ENCODE measurements at places on chromosomes 1 and 21. TPM values are rescaled to one million over a fixed set of nuclear protein-coding genes. Genes with fewer than 3 reads are reported as not detected.

DNA sequence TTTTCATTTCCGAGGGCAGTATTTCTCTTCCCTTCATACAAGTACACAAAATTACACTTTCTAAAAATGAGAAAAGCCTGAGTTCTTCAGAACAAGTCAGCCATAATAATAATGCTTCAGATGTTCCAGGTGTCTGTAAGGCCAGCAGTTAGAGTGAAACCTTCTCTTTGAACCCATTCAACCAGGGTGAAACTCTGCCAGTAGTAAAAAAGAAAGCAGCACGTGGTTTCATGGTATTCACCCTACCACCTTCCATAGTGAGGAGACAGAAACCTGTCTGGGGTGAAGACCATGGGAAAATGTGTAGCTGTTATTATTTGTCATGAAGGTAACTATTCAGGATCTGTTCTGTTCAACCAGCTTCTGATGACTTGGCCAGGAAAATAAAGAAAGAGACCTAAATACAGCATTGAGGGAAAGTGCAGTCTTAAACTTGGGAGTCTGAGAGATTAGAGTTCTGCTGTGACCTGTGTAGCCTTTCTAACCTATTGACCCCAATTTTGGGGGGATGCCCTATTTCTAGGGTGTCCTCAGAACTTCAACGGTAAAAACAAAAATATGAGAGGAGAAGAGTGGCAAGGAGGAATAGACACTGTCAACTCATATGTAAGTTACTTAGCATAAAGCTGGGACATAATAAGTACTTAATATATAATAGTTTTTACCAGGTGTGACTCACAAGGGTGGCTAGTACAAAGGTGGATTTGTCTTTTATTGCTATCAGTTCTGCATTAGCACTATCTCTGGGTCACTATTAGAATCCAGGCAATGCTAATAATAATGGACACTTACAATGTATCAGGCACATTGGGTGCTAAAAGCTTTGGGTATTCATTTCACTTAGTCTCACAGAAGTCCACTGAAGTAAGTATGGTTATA is 70.0 kb upstream of the TNFSF4 start:
- no peak overlapping the region for H3K4me3 ChIP-seq
- H3K36me3 ChIP-seq: no peaks in the 10 kb centered on the region
- peaks cover 4% of the 10 kb centered on the region for H3K27me3 ChIP-seq
- H3K27ac ChIP-seq: no peak overlapping the region

- no peak overlapping the region for H3K27ac ChIP-seq
- H3K27me3 ChIP-seq: no peaks in the 10 kb centered on the region
- H3K4me3 ChIP-seq: no peak overlapping the region
Measured at GRCh38 chr21:24110846-24111245, 1496.4 kb downstream of the MRPL39 start.

DNA sequence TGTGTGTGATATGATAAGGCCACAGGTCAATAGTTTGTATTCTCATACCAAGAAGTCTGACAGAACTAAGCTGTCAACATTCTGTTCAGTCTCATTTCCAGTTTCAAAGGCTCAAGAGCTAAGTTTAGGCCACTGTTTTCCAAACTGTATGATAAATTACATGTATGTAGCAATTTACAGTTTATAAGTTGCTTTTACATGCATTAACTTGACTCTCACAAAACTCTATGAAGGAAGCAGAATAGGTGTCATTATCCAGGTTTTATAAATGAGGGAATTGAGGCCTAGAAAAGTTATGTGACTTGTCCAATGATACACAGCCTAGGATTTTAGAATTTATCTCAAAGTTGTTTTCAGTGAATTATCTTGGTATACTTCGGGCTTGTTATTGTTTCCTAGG is 23.4 kb downstream of the FMO5 start:
- DNase-seq: no peak
- no peaks in the 10 kb centered on the region for H3K36me3 ChIP-seq
- no peaks in the 10 kb centered on the region for H3K4me1 ChIP-seq
- no peak overlapping the region for H3K4me3 ChIP-seq

- H3K4me3 ChIP-seq: no peak overlapping the region
- no peaks in the 10 kb centered on the region for H3K4me1 ChIP-seq
- H3K36me3 ChIP-seq: peaks cover 6% of the 10 kb centered on the region
- no peaks in the 10 kb centered on the region for H3K27me3 ChIP-seq
- no peak overlapping the region for H3K27ac ChIP-seq
Measured at GRCh38 chr1:54866801-54867716, 19.9 kb downstream of the DHCR24 start.

GRCh38 chr1:182803846-182804245 is 14.3 kb downstream of the NPL start:
- no peak overlapping the region for H3K4me3 ChIP-seq
- no peaks in the 10 kb centered on the region for H3K27me3 ChIP-seq
- no peak for DNase-seq

GRCh38 chr1:218945050-218945449 is 228.6 kb upstream of the LYPLAL1 start:
- no peak overlapping the region for H3K27ac ChIP-seq
- DNase-seq: no peak
- no peaks in the 10 kb centered on the region for H3K4me1 ChIP-seq

- H3K27me3 ChIP-seq: no peaks in the 10 kb centered on the region
- peaks cover 6% of the 10 kb centered on the region for H3K36me3 ChIP-seq
- peak overlapping the region; percentile 2 for H3K27ac ChIP-seq
Measured at GRCh38 chr1:54861070-54861761, 25.8 kb downstream of the DHCR24 start.

DNA sequence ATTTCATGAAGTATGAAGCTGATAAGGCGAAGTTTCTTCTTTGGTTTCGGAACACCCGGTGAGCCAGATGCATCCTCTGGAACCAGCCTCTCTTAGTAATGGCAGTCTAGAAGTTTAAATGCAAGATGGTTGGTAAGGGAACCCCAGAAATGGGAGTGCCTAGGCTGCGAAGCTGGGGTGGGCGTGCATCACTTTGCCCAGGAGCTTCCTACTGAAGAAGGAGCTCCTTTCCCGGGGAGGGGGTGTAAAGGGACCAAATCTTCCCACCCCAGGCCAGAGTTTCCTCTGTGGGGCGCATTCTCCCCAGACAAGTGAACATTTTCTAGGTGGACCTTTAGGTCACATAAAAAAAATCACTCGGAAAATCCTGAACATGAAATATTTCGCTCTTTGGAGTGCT is 4.4 kb downstream of the TFF2 start:
- H3K27me3 ChIP-seq: no peaks in the 10 kb centered on the region
- H3K4me1 ChIP-seq: no peaks in the 10 kb centered on the region
- no peak for DNase-seq
- no peaks in the 10 kb centered on the region for H3K36me3 ChIP-seq

- no peak for DNase-seq
- H3K4me1 ChIP-seq: peaks cover 59% of the 10 kb centered on the region
- no peaks in the 10 kb centered on the region for H3K27me3 ChIP-seq
- no peak overlapping the region for H3K4me3 ChIP-seq
- peak overlapping the region; percentile 37 for H3K27ac ChIP-seq
- no peaks in the 10 kb centered on the region for H3K36me3 ChIP-seq
Measured at GRCh38 chr1:53410100-53410541, 49.1 kb upstream of the DMRTB1 start.

DNA sequence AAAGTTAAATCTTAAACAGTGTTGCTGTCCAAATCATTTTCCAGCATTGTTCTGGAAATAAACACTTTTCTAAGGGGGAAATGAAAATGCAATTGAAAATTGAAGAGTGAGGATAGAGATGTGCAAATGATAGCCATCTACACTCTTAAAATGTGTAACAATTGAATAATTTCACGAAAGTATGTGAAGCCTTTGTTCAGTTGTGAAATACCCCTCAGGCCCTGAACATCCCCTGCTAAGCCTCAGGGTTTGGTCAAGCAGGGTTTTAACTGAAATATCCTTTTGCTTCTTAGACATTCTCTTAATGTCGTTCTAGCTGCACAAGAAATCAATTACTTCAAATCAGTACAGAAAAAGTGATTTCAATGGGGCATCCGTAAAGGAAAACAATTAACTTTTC is 65.9 kb upstream of the DYNLT5 start:
- no peak overlapping the region for H3K27ac ChIP-seq
- no peaks in the 10 kb centered on the region for H3K4me1 ChIP-seq
- no peaks in the 10 kb centered on the region for H3K36me3 ChIP-seq
- no peak overlapping the region for H3K4me3 ChIP-seq
- DNase-seq: no peak
- no peaks in the 10 kb centered on the region for H3K27me3 ChIP-seq

GRCh38 chr21:19510653-19511052 is 1107.1 kb upstream of the TMPRSS15 start:
- H3K27me3 ChIP-seq: no peaks in the 10 kb centered on the region
- H3K4me3 ChIP-seq: no peak overlapping the region
- H3K27ac ChIP-seq: no peak overlapping the region
- no peaks in the 10 kb centered on the region for H3K36me3 ChIP-seq
- peaks cover 9% of the 10 kb centered on the region for H3K4me1 ChIP-seq
- DNase-seq: no peak

GRCh38 chr1:2316451-2316961 is 74.8 kb downstream of the MORN1 start:
- peaks cover 53% of the 10 kb centered on the region for H3K4me1 ChIP-seq
- no peaks in the 10 kb centered on the region for H3K36me3 ChIP-seq
- no peak overlapping the region for H3K4me3 ChIP-seq
- H3K27me3 ChIP-seq: no peaks in the 10 kb centered on the region
- H3K27ac ChIP-seq: no peak overlapping the region

- H3K27me3 ChIP-seq: no peaks in the 10 kb centered on the region
- H3K4me3 ChIP-seq: no peak overlapping the region
- H3K4me1 ChIP-seq: no peaks in the 10 kb centered on the region
- peaks cover 9% of the 10 kb centered on the region for H3K36me3 ChIP-seq
- no peak overlapping the region for H3K27ac ChIP-seq
Measured at GRCh38 chr1:39044762-39045161, 18.6 kb downstream of the NDUFS5 start.

DNA sequence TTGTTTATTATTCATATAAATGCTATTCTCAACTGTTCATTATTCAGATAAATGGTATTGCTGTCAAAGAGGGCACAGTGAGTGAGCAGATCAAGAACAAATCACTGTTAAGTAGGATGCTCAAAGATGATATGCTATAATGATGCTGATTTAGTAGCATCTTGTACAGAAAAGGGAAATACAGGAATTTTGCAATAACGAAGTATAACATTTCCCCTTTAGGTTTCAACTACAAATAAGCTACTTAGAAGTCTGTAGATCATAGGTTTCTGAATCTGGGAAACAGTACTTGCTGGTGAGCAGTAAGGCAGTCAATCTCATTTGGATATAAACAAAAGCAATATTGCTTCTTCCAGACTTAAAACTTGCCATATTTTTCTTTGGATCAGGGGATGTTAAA is 27.3 kb upstream of the RCOR3 start:
- no peaks in the 10 kb centered on the region for H3K27me3 ChIP-seq
- no peak for DNase-seq
- H3K27ac ChIP-seq: no peak overlapping the region
- H3K4me1 ChIP-seq: peaks cover 17% of the 10 kb centered on the region

- no peaks in the 10 kb centered on the region for H3K36me3 ChIP-seq
- DNase-seq: no peak
- no peaks in the 10 kb centered on the region for H3K4me1 ChIP-seq
- H3K4me3 ChIP-seq: no peak overlapping the region
- no peaks in the 10 kb centered on the region for H3K27me3 ChIP-seq
Measured at GRCh38 chr1:30179942-30180543, 543.3 kb downstream of the MATN1 start.

DNA sequence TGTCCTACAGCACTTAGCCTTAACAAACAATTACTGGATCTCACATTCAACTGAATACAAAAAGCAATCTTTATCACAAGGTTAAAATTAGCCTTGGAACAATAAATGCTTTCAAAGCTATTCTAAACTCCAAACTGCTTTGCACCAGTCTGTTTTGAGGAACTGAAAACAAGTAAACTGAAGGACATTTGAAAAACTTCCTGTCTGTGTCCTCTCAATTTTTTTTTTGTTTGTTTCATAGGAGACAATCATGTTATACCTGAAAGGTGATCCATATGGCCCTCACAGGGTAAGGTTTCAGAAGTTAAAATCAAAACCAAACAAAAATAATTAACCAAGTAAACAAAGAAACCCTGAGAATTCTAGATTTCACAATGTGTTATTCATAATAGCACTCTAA is 459.1 kb downstream of the DPYD start:
- no peaks in the 10 kb centered on the region for H3K27me3 ChIP-seq
- no peak overlapping the region for H3K4me3 ChIP-seq
- H3K4me1 ChIP-seq: no peaks in the 10 kb centered on the region

DNA sequence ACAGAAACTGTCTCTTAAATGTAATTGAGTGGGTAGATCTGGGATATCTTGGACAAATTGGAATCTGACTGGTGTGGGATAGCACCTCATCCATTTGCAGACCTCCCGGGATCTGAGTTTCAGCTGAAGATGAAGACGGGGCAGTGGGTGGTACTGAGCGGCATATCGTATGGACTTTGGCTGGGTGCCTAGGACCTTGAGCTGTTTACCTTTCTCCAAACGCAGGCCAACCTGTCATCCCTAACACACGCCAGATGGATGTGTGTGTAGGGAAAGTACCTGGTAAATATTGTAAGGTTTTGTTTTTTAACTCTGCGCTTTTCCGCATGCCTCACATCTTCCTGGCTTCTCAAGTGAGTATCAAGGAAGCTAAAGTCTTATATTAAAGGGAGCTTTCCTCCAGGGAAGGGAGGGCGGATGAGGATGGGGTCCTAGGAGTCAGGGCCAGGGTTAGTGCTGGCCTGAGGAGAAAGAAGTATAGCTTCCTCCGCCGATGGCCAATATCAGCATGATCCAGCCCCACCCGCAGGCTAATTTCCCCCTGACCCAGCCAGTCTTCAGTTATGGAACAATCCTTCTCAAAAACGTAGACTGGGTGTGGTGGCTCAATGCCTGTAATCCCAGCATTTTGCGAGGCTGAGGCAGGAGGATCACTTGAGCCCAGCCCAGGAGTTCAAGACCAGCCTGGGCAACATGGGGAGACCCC is 26.2 kb downstream of the ATP8B2 start:
- H3K4me3 ChIP-seq: no peak overlapping the region
- H3K27me3 ChIP-seq: peaks cover 12% of the 10 kb centered on the region
- DNase-seq: no peak
- H3K27ac ChIP-seq: no peak overlapping the region
- peaks cover 21% of the 10 kb centered on the region for H3K4me1 ChIP-seq

KRTAP10-5 gene
- not detected for total RNA-seq

NPR1 gene
- total RNA-seq: not detected

GNG12 gene
- total RNA-seq: not detected

PLA2G2D gene
- total RNA-seq: not detected

All from natural killer cell (primary cell).